Epithelial cell of esophagus (primary cell): ENCODE measurements at places on chromosomes 6 and 20.
A peak's percentile ranks its signal among the peaks of the same experiment; 100 is the strongest.

- peak; percentile 27 for DNase-seq
Observed at GRCh38 chr6:138387577-138388368, 10.1 kb downstream of the SMIM28 start.

GRCh38 chr20:2816583-2817340 is 598 bp downstream of the TMEM239 start:
- DNase-seq = no peak

GRCh38 chr6:111888928-111889695 is 15.9 kb upstream of the FYN start:
- no peak for DNase-seq

DNA sequence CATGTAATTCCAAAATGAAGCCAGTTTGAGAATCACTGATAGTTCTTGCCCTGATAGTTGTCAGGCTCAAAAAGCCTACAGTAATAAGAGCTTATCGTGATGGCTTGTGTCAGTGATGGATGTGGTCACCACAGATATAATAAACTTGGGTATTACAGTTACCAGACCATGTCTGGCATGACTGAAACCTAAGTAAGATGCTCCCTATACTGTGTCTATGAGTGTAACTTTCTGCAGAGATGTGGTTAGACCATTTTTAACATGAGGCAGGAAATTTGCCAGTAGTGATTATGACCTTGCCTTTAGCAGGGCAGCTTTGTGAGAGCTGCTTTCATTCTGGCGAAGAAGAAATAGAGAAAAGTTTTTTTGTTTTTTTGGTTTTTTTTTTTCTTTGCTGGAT is 90.2 kb downstream of the ANKS1A start:
- DNase-seq = no peak

- DNase-seq = peak; percentile 66
Observed at GRCh38 chr6:75524322-75524972, 30.8 kb upstream of the FILIP1 start.

DNA sequence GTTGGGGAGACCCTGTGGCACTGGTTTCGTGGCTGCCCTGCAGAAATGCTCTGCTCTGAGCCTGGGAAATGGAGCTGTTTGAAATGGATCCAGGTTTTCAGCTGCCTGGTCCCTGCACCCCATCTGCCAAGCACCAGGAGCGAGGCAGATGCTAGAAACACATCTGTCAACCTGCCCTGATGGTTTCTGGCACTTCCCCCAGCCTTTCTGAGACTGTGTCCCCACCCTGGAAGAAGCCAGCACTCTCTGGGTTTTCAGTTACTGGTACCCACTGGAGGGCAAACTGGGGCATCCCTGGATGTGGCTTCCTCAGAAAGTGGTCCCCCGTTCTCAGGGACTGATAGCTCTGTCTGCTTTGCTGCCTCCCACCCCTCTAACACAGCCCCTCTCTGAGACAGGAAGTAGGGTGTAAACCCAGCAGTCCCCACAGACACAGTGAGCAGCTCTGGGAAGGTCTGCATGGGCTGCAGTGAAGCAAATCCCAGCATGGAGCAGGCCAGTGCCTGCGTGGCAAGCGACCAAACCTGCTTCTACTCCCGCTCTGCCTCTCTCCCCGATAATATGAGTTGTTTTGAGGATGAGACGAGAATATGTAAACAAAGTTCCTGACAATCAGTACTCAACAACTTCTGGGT is 54.2 kb upstream of the MAFB start:
- DNase-seq = no peak

DNA sequence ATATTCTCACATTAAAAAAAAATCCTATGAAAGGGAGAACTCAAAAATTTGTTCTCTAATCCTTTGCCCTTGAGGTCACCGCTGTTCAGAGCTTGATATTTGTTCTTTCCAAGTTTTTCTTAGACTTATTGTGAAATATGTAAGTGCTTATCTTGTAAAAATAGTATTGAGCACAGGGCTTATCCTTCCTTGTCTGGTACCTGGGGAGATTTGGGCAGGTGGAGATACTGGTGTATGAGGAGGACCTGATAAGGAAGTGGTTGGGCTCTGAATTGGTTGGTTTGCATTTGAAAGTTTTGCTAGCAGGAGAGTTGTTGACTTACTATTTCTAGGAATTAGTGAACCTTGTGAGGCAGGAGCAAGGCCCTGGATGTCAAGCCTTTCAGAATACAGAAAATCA is 28.9 kb upstream of the ANKEF1 start:
- DNase-seq = no peak
